ENCODE measurements at places on chromosomes 6 and 20.

- DNase-seq: no peak
These were observed 6.0 kb upstream of the LKAAEAR1 start for GRCh38 chr20:64090165-64090564.

- no peak for DNase-seq
These were observed 36.3 kb downstream of the FAM50B start for GRCh38 chr6:3885262-3886036.

DNA sequence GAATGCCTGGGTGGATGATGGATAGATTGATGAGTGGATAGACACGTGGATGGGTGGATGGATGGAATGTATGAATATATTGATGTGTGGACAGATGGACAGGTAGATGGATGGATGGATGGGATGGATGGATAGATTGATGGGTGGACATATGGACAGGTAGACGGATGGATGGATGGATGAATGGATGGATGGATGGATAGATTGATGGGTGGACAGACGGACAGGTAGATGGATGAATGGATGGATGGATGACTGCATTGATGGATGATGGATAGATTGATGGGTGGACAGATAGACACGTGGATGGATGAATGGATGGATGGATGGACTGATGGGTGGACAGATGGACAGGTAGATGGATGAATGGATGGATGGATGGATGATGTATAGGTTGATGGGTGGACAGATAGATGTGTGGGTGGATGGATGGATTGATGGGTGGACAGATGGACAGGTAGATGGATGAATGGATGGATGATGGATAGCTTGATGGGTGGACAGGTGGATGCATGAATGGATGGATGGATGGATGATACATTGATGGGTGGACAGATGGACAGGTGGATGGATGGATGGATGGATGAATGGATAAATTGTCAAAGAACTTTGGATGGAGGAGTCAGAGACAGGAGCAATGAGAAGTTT lies 171.4 kb upstream of the AFDN start:
- no peak for DNase-seq

- DNase-seq: peak; percentile 63
These were observed 42.6 kb downstream of the UQCC2 start for GRCh38 chr6:33668914-33669313.

DNA sequence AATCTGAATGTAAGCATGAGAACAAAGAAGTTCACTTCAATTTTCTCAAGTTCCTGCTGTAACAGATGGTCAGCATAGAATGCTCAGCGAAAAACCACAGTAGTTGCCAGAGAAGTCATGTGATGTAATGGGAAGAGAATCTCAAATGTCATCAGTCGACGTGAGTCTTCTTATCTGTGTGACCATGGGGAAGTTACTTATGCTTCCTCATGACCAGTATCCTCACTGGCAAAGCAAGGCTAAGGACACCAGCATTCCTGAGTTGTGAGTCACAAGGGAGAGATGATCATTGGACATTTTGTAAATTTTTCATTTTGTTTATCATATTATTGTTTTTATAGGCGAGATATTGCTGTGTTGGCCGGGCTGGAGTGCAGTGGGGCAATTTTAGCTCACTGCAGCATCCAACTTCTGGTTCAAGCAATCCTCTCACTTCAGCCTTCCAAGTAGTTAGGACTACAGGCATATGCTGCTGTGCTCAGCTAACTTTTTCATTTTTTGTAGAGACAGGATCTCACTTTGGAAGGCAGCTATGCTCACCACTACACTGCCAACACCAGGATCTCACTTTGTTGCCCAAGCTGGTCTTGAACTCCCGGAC lies 21.9 kb downstream of the SGK1 start:
- DNase-seq: no peak

- no peak for DNase-seq
These were observed 152.5 kb downstream of the IBTK start for GRCh38 chr6:82095091-82095490.

GRCh38 chr6:126628125-126628524 lies 288.2 kb downstream of the CENPW start:
- no peak for DNase-seq

DNA sequence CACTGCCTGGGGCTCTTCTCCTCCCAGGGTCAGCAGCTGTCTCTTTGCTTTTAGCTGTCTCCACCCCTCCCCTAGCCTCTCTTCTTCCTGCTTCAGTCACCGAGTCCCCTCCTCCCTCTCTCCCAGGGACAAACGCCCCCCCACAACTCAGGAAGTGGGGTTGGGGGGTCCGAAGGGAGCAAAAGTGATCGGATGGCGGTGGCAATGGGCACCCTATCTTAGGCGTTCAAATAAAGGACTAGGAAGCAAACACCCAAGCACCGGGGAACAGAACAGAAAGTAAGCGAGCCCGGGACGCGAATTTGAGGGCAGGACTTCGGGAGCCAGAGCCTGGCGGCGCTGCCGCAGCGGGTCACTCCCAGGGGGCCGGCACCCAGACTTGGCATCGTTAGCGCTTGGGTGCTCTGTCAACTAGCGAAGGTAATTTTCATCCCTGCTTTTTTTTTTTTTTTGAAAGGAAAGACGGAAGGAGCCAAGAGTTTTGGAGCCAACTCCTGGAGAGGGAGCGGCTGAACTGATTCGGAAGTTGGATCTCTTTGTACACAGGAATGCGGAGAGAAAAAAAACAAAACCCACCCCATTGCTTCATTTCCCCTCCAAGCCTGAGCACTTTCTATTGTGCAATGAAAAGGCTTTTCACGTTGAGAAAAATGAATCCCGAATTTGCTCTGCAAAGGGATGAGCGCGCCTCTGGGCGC lies 815 bp upstream of the ITPR3 start:
- DNase-seq: peak; percentile 63

DNA sequence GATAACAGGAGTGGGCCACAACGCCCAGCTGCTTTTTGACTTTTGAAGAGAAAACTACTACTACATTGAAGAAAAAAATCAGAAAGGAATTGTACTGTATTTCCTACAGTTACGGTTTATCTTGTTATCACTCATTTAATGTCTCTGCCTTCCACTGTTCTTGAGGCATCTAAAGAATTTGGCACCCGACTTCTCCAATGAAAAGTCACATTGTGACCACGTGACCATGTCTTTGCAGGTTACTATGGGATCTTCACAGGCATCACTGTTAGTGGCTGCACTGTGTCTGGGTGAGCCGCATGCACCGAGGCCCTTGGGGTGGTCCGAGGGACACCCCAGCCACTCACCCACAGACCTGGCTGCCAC lies 26.8 kb downstream of the RRBP1 start:
- DNase-seq: no peak

GRCh38 chr20:36339646-36340592 lies 33.8 kb downstream of the DLGAP4 start:
- DNase-seq: peak; percentile 47

DNA sequence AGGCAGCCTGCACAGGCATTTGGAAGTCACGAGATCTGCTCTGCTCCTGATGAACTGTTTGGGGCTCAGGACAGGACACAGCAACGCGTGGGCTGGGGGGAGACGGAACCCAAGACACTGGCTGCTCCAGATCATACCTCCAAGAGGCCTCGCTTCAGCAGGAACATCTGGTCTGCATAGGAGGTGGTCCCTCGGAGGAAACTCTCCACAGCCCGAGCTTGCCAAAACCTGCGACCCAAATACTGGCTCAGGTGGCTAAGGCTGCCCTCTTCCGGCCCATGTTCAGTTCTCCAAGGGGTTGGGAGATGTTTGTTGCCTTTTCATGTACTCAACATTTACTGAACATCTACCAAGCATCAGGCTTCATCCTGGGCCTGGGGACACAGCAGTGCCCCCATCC lies 51.7 kb downstream of the MYH7B start:
- DNase-seq: no peak

DNA sequence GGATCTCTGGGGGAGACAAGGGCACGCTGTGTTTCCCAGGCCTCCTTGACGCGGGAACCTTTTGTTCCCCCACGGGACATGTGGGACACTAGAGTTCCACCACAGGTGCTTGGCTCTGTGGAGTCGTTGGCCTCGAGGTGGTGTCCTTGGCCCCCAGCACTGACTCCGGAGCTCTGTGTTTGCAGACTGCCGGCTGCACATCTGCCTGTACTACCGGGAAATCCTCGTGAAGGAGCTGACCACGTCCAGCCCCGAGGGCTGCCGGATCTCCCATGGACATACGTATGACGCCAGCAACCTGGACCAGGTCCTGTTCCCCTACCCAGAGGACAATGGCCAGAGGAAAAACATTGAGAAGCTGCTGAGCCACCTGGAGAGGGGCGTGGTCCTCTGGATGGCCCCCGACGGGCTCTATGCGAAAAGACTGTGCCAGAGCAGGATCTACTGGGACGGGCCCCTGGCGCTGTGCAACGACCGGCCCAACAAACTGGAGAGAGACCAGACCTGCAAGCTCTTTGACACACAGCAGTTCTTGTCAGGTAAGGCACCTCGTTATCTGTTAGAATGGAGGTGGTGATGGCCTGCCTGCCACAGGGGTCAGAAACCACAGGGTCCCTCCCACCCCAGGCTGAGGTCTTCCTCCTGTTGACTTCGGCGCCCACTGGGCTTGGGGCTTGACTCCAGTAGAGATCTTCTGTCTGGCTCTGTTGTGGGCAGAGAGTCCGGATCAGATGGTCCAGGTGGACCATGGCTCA lies 9.9 kb downstream of the IRF4 start:
- DNase-seq: no peak

GRCh38 chr6:150732765-150733539 lies 132.6 kb upstream of the MTHFD1L start:
- DNase-seq: no peak

GRCh38 chr6:127302728-127303660 lies 36.3 kb downstream of the RNF146 start:
- DNase-seq: peak; percentile 52

DNA sequence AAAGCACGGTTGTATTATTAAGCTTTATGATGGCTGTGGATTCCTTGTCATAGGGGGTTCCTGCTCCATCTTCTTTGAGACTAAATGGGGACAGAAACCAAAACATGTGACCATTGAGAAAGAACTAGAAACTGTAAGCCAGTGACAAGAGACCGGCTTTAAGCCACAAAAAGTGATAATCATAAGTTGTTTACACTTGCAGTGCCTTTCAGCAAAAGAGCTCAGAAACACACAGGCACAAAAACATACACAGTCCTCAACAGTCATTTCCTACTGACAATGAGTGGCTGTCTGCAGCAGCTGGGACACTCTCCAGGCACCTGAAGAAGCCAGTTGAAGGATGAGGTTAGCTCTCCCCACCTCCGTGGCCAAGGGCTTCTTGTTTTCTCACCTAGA lies 20.0 kb upstream of the UBE2J1 start:
- no peak for DNase-seq

DNA sequence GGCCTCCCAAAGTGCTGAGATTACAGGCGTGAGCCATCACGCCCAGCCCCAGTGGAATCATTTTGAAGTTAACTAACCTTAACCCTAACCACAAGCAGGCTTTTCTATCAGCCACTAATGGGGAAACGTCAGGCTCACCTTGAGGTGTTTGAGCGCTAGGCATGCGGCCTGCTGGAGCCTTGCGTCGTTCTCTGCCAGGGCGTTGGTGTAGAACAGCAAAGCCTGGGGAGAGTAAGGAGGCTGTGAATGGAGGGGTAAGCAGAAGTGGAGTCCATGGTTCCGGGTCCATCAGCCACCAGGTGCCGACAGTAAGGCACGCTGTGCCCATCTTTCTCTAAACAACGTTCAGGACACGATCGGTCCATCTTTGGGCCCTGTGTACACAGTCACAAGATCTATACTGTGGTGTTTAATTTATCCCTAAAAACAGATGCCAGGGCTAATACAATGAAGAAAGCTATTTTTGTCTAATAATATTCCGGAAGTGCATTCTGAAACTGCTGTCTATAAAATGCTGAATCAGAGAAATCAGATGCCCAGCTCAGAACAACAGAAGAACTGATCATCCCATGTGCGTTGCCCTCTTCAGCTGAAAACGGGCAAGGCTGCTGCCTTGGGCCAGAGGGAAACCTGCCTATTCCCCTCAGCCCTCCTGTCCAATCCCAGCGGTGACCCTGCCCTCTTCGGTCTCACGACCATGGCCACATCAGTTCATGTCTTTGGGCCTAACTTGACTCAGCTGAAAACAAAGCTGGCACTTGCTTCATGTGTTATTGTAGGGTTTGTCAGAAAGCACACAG lies 79.6 kb downstream of the PTPN1 start:
- no peak for DNase-seq

DNA sequence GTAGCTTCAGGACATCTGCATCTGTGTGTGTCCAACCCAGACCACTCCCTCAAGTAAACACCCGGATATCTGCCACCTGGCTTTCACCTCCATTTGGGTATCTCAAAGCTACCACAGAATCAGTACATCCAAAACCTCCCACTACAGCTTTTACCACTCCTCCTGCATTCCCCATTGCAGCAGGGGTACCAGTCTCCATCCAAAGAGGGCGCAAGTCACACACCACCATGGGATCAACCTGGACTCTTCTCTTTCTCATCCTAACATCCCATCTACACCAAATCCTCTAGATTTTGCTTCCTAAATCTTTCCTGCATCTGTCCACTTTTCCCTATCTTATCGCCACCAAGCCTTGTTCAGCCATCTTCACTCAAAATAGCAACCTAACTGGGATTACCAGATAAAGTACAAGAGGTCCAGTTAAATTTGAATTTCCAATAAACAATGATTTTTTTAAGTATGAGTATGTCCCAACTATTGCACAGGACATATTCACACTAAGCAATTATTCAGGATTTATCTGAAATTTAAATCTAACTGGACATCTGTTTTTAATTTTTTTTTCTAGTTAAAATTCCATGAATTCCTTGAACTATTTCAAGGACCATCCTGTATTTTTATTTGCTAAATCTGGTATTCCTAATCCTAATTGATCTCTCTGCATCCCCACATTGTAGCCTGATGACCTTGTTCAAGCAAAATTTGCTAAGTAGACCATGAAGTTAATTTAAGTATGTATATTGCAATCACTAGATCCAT lies 164.3 kb upstream of the MLN start:
- DNase-seq: no peak

DNA sequence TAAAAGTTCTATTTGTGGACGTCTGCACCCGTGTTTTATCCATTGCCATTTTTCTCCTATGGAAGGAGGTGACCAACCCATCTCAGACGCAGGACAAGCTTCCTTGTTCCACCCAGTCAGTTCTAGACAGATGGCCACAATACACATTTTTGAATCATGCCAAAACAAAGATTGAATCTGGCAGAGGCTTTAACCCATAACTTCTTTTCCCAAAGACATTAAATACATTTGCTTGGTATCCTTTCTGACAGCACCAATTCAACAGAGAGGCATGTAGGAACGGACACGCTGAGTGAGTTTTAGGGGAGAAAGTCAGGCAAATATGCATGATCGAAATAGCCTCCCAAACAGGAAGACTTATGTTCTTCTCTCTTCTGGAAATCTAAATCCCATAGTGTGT lies 552.7 kb upstream of the AGPAT4 start:
- no peak for DNase-seq
